CD4-positive, alpha-beta T cell treated with Interleukin-1 beta for 1 hour (primary cell): ENCODE measurements at places on chromosomes 16 and 17.
A peak's percentile ranks its signal among the peaks of the same experiment; 100 is the strongest.

GRCh38 chr17:57694051-57694450 lies 51.0 kb downstream of the CCDC182 start:
- no peak for DNase-seq

GRCh38 chr16:85027958-85028684 lies 526 bp downstream of the KIAA0513 start:
- peak; percentile 24 for DNase-seq

GRCh38 chr17:57442914-57443571 lies 186.7 kb downstream of the MSI2 start:
- DNase-seq, result peak; percentile 56

- no peak for DNase-seq
These were observed 275.4 kb downstream of the MRTFB start for GRCh38 chr16:14346278-14347142.

DNA sequence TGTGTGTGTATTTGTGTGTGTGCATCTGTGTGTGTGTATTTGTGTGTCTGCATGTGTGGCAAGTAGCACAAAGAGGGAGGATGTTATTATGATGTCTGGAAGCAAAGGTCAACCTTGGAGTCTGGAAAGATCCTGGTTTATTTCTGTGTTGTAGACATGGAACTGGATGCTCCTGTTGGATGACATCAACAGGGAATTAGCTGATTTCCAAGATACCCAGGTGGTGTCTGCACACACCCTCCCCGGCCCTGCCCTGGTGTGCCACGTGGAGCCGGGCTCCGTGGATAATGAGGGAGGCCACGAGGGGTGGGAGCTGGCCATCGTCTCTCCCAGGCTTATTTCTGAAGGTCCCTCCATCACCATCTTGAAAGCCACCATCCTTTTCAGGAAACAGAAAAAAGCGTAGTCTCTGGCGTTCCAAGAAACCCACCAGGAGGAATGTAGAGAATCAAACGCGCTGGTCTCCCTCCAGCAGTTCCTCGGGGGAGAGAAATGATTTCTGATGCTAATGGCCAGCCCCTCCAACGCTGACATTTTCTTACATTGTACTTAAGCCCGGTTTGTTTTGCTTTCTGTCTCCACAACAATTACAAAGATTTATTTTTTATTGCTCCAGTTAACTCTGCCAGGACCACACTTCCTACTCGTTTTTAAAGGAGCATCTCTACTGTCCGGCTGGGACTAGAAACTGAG lies 93.3 kb downstream of the FOXL1 start:
- no peak for DNase-seq

DNA sequence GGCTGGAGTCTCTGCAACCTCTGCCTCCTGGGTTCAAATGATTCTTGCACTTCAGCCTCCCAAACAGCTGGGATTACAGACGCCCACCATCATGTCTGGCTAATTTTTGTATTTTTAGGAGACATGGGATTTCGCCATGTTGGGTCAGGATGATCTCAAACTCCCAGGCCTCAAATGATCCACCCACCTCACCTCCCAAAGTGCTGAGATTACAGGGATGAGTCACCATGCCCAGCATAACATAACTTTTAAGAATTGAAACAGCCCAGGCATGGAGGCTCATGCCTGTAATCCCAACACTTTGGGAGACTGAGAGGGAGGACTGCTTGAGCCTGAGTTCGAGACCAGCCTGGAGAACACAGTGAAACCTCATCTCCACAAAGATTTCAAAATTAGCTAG lies 2.5 kb downstream of the RSL1D1 start:
- DNase-seq, result no peak

DNA sequence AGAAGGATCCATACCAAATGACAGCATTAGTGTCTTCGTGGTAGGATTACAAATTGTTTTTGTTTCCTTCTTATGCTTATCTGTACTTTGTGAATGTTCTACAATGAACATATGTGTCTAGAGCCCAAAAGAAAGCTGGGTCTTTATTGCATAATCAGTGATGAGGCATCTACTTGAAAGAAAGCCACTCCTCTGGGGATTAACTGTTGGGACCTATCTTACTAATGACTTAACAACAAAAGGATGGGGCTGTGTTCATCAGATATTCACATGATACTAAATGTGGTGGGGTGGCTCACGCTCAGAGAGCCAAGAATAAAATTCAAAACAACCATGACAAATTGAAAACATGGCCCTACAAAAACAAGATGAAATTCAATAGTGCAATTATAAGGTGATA lies 160.2 kb downstream of the RGS9 start:
- DNase-seq, result no peak

- DNase-seq, result no peak
These were observed 38.8 kb upstream of the C16orf82 start for GRCh38 chr16:27027971-27028370.

DNA sequence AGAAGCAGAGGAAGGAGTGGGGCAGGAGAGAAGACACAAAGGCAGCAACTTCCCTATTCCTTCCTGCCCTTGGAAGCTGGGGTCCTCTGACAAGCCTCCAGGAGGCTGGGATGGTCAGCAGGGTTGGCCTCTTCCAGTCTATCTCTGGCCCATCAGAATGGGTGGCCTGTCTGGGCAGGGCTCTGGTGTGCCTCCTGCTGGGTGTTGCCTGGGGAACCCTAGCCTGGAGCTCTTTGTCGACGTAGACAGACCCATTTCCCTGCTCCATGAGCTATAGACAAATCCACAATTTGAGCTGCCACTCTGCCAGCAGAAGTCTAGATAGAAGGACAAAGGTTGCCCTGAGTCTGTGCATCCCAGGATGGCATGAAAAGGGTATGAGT lies 11.4 kb downstream of the IGFBP4 start:
- no peak for DNase-seq

DNA sequence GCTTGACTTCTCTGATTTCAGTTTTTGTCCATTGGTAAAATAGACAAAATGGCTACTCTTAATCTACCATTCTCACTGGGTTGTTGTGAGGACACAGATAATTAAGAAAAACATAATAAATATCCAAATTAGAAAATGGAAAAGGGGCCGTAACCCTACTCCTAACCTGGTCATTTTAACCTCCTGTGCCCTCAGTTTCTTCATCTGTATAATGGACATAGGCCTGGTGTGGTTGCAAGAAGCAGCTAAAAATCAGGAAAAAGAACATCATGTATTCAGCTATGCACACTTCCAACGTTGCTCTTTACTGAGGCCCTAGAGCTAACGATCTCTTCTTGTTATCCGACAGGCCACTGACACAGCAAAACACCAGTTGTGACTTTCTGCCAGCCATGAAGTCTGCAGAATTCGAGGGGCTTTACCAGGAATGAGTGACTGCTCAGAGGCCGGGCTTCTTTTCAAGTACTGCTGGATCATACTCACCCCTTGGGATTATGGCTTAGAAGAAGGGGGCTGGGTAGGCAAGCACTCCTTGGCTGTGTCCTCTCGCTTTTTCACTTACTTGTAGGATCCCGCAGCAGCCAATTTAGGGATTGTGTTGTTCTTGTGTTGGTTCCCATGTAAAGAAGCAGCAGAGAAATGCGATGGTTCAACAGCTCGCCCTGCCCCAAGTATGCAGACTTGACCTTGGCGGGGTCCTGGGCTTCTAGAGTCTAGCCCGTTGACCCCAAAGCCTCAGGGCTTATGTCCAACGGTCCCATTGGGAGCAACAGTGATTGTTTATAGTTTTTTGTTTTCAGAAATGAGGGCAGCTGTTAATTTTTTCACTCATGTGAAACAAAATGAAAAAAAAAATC lies 20.9 kb downstream of the LDAF1 start:
- no peak for DNase-seq

GRCh38 chr17:18041776-18042175 lies 2.6 kb downstream of the GID4 start:
- DNase-seq, result no peak

DNA sequence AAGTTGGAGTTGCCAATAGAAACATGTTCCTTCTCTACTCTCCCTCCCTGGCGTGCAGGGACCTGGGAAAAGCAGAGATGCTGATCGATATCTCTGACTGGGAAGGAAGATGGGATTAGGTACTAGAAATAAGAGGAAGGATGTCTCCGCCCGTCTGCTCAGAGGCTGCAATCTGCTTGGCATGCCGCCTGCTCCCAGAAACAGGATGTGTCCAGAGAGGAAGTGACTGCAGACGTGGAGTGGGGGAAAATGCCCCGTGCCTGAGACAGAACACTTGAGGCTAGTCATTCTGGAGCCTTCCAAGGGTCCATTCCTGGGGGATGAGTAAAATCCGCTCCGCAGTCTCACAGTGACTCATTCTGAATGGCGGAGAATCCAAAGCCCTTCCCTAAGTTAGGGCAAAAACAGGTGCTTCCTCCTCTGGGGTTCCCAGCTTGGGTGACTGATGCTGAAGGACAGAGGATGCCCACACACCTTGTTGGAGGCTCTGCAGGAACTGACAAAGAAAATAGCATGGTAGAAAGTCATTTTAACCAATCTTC lies 45.0 kb upstream of the SMURF2 start:
- peak; percentile 36 for DNase-seq

- no peak for DNase-seq
These were observed 6.3 kb upstream of the CBX4 start for GRCh38 chr17:79845601-79845949.

GRCh38 chr16:30446203-30446595 lies 525 bp upstream of the SEPHS2 start:
- DNase-seq, result no peak

- DNase-seq, result no peak
These were observed 77.3 kb downstream of the ZDHHC7 start for GRCh38 chr16:84933774-84934631.

DNA sequence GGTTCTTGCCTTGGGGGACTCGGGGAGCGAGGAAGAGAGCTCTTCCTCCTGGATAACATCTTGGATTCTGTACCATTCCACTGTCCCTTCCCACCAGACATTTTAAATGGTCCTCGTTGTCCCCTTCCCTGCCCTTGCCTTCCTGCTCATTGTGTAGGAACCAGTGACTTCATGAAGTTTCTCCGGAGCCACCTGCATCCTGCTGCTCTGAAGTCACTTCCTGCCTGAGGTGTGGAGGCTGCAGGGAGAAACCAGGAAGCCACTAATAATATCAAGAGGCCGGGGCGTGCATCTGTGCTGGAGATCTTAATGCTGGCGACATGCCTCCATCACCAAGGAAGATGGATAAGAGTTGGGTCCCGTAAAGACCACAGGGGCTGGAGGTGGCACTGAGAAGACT lies 6.2 kb upstream of the SLC16A13 start:
- peak; percentile 51 for DNase-seq

DNA sequence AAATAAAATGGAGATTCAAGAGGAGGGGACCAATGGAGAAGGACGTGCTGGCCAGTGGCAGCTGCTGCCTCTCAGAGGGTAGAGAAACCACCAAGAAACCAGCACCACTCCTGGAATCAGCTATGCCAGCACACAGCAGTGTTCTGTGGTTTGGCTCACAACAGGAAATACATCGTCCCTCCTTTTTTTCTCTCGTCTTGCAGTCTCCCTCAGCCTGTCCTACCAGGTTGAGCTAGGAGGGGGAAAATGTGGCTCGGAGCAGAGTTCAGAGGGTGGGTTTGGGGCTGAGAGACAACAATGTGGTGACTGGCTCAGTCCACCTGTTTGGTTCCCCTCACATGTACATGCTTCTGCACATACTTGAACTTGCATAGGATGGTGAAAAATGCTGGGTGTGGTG lies 19.9 kb upstream of the SLC16A5 start:
- no peak for DNase-seq

GRCh38 chr17:4368341-4368740 lies 1.9 kb upstream of the UBE2G1 start:
- no peak for DNase-seq

DNA sequence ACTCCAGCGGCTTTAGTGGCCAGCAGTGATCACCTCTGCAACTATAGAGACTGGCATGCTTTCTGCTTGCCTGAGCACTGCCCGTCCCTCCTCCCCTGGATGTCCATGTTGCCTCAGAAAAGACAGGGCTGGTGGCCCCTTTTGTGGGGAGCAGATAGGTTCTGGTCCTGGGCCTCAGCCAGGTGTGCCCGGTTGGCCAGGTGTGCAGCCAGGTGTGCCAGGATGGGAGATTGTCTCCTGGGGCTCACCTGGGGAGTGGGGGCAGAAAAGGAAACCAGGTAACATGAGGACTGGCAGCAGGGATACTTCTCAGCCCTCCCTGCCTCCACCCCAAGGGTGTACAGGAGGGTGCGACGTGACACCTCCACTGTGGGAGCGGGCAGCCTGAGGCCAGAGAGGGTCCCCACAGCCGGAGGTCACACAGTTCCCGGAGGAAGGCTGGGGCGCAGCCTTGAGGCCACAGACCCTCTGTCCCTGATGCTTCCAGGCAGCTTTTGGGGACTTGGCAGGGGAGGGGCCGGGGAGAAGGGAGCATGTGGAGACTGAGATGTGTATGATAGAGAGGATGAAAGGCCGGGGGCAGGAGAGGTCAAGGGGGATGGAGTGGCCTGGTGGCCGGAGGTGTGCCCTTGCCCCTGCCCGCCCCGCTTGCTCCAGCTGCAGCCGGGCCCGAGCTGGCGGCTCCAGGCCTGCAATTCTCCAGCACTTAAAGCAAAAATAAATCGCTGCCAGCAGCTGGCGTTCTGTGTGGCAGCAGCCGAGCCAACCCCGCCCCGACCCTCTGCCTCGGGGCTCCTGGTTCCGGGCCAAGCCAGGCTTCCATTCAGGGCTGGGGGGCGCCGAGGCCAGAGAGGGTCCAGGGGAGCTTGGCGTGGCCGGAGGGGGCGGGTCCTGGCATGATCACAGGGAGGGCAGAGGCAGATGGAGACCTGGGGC lies 6.7 kb downstream of the KCNJ12 start:
- no peak for DNase-seq

DNA sequence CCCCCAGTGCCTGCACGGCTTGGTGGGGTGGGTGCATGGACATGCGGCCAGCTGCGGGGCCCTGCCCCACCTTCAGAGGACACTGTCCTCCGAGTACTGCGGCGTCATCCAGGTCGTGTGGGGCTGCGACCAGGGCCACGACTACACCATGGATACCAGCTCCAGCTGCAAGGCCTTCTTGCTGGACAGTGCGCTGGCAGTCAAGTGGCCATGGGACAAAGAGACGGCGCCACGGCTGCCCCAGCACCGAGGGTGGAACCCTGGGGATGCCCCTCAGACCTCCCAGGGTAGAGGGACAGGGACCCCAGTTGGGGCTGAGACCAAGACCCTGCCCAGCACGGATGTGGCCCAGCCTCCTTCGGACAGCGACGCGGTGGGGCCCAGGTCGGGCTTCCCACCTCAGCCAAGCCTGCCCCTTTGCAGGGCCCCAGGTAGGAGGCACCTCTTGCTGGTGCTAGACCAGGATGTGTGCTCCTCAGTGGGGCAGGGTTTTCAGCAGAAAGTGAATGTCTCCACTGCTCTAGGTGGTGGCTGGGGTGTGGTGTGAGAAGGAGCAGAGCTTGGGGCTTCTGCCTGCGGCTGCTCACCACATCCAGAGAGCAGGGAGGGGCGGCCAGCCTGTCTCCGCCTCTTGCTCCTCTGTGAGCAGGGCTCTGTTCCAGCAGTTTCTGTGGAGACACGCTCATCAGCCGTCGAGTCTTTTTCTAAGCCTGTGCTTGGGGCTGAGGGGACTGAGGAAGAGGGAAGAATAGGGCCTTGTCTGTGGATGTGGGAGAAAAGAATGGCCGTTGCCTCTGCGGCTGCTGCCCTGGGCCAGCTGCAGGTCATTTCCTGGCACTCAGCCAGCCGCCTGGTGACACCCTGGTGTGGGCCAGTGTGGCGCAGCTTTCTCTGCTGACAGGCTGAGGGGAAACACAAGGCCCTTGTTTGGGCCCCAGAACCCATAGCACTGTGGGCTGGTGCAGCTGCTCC lies 2.2 kb downstream of the ZNF276 start:
- peak; percentile 85 for DNase-seq
